ENCODE measurements at places on chromosomes 4 and X.

GRCh38 chrX:24479924-24480323 lies 14.8 kb downstream of the PDK3 start:
- peak; percentile 40 for DNase-seq

- no peak for DNase-seq
These were observed 81.5 kb downstream of the NHS start for GRCh38 chrX:17456526-17456925.

DNA sequence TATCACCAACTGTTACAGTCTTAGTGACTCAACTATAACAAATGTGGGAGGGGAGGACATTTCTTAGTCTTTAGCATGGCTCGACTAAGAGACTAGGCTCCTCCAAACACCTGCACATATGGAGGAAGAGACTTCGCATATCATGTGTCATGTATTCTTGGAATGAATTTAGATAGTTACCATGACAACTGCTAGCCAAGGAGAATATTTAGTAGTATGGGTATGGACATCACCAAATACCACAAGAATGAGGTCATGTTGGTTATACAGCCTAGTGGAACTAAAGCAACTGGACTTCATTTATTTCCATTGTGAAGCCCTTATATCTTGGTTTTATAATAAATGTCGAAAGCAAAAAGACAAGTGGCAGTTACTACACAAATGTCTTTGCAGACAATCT lies 512.3 kb downstream of the CFAP47 start:
- DNase-seq = no peak

GRCh38 chr4:7705062-7705461 lies 234.6 kb downstream of the AFAP1 start:
- DNase-seq = no peak

DNA sequence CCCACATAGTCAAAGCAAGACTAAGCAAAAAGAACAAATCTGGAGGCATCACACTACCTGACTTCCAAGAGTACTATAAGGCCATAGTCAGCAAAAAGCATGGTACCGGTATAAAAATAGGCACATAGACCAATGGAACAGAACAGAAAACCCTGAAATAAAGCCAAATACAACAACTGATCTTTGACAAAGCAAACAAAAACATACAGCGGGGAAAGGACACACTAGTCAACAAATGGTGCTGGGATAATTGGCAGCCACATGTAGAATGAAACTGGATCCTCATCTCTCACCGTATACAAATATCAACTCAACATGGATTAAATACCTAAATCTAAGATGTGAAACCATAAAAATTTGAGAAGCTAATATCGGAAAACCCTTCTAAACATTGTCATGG lies 819.3 kb upstream of the FRG1 start:
- no peak for DNase-seq

DNA sequence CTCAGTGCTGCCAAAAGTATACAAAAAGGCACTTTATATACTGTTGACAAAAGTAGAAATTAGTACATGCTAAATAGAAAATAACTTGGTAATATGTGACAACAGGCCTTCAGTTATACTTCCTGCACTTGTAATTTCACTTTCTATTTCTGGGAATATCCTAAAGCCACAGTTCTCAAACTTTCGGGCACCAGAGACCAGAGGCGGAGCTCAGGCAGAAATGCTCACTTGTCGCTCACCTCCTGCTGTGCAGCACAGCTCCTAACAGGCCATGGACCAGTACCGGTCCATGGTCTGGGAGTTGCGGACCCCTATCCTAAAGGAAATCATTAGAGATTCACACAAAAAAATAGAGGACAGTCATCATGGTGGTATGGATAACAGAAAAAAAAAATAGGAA lies 25.7 kb downstream of the ACSL4 start:
- DNase-seq = no peak

DNA sequence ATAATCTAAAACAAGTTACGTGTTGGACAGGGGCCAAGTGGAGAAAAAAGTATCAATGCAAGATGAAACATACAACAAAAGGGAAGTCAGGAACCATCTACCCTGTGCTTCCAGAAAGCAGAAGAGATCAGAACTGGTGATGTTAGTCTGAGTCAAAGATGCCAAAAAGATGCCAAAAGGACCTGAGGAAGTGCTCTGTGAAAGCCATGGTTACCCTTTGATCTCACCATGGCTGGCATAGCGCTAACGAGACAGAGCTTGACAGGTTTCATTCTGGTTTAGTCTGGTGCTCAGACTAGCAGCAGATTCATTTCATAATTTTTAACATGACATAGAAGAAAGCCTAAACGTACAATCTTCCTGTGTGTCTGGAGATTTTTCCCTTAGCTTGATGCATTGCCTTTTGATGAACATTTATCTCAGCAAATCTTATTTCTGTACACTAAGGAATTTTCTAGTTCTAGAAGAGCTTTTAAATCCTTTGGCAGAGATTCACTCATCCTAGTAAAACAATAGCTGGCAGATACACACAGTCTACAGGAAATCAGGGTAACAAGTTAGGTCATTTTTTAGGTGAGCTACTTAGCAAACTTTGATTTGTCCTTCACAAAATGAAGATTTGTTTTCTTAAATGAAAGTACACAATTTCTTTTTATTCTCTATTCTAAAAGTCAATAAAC lies 87.7 kb downstream of the COL25A1 start:
- DNase-seq = no peak

DNA sequence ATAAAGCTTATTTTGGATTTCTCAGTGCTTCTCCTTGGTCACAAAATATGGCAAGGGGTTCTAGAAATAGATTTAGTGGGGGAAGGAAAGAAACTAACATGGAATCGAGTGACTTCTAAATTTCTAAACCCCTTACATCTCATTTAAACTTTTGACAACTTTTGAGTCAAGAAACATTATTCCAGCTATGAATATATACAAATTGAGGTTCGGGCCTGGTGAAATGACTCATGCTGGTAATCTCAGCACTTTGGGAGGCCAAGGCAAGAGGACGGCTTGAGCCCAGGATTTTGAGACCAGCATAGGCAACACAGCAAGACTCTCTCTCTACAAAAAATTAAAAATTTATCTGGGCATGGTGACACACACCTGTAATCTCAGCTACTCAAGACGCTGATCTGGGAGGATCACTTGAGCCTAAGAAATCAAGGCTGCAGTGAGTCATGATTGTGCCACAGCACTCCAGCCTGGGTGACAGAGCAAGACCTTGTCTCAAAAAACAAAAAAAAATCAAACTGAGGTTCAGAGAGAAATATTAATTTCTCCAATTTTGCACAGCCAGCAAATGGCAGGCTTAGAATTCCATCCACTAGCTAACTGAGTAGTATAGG lies 99.8 kb downstream of the ANXA3 start:
- no peak for DNase-seq

- DNase-seq = no peak
These were observed 10.5 kb downstream of the FGB start for GRCh38 chr4:154573190-154573870.

DNA sequence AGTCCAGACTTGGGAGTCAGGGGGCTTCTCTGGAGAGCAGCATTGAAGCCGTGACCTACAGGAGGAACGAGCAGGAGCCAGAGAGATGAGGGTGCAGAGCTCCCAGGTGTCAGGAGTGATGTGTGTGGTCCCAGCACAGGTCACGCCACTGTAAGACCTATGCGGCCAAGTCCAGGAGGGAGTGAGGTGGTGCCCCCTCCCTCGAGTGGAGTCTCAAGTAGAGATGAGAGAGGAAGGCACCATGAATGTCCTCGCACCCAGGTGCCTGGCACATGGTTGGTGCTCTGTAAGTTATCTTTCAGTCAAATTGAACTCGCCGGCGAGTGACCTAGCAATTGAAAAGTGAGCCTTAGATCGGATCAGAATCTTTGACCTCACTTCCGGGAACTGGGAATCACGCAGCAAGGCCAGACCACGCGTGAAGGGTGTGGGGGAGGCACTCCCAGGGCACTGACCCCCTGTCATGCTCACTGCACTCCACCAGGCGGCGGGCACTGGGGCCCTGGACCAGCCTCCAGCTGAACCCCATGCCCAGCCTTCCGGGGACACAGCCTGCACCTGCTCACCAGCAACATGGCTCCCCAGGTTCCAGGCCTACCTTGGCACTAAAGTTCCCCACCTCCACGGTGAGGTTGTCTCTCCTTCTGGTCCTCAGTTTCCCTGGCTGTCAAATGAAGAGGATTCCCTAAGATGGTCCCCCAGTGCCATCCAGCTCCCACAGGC lies 127.4 kb downstream of the HMX1 start:
- no peak for DNase-seq

GRCh38 chr4:2598511-2599303 lies 62.3 kb downstream of the FAM193A start:
- no peak for DNase-seq

DNA sequence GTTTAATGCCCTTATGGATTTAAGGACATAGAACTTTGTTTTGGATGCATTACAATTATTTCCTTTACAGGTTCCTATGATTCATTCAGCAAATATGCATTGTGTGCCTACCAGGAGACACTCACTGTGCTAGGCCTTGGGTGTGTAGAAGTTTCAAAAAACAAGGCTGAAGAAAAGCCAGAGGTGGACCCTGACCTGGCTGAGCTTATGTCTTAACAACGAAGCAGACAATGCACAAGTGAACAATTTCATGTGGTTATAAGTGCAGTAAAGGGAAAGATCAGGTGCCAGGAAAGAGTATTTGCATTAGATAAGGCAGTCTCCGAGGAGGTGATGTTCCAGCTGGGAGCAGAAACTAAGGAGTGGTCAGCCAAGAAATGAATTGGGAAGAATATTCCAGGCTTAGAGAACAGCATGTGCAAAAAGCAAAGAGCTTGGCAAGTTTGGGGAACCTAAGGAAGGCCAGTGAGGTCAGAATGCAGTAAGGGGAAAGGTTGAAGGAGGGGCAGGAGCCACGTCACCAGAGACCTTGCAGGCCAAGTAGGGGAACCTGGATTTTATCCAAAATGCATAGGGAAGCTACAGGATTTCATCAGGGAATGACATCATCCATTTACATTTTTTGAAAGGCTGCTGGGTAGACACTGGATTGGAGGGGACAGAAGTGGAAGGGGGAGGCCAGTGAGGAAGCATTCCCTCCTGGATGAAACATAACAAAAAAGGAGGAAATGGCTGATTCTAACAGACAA lies 193.6 kb downstream of the SOWAHB start:
- DNase-seq = no peak

GRCh38 chr4:152983221-152983620 lies 47.1 kb downstream of the FHDC1 start:
- no peak for DNase-seq

- DNase-seq = no peak
These were observed 29.0 kb downstream of the SGMS2 start for GRCh38 chr4:107853444-107854355.

DNA sequence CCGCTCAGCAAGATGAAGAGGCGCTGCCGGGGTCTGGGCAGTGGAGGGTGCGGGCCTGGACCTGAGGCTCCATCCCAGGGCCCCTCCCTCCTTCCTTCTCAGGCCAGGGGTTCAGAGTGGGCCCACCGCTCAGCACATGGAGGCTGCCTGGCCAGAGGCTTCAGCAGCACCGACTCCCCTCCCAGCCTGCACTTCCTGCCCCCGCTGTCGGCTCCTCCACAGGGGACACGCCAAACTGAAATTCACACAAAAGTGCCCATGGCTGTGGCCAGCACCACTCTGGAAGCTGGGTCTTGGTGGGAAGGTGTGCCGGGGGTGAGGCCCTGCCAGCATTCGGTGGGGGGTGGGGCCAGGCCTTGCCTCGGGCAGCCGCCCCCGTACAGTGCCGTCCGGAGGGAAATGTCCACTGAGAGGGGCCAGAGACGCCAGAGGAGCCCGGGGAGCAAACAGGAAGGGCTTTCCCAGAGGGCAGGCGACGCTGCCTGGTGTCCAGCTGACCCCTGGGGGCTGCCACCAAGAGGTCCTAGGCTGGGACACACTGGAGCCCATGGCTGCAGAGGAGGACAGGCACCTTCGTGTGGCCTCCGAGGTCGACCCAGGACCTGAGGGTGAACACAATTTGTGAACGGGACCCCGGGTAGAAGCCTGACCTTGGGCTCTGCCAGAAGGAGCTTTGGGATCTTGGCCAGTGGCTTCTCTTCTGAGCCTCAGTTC lies 84.6 kb upstream of the AFAP1 start:
- no peak for DNase-seq

DNA sequence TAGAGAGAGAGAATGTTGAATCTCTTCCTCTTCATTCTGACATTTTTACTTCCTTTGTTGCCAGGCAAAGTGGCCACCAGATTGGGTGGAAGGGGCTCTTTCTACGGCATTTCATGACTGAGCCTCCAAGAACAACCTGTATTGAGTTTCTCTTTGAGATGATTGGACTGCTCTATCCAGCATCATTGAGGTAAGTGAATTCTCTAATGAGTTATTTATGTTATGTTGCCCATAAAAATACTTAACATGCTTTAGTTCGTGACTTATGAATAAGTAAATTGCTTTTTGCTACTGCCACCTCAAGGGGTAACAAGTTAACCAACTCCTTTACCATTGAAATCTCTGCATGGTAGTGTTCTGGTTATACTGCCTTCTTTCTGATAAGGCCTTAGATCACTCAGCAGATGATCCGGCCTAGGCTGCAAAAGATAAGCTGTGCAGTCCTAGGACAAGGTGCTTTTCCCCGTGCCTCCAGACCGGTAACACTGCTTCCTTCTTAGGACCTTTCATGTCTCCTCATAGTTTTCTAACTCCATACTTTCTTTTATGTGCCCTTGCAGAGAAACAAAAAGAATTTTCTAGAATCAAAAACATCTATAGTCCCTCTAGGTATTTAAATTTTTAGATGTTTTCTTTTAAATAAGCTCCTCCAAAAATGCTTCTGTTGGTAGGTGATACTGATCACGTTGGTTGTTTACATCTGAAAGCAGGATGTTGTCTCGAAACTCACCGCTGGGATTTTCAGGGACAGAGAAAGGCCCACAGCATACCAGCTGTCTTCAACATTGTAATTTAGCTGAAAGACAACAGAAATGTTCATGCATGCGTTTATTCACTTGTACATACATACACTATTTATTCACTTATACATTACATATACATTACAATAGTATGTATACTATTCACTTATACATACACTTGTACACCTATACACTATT lies 157.1 kb upstream of the RBPJ start:
- DNase-seq = no peak

DNA sequence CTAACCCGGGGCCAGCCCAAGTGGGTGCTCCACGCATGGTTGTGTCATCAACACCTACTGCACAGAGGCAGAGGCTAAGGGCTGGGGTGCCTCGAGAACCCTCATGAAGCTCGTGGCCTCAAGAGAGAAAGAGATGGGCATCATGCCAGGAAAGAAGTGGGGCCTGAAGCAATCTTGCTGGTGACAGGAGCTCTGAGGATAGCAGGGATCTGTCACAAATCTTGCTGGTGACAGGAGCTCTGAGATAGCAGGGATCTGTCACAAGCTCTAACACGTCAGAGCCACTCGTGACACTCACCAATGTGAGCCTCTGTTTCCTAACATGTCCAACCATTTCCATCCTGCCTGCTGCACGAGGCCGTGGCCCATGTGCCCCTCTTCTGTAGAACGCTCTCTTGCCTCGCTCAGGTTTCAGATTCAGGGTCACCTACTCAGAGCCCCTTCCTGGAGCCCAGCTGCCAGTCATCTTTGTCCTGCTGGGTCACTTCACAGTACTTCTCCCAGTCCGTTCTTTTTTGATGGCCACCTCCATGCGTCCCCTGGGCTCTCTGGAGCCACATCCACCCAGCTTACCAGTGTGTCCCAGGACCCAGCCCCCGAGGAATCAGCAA lies 21.1 kb downstream of the PNMA6E start:
- no peak for DNase-seq
